Suppressor macrophage (primary cell): ENCODE measurements at places on chromosomes 11 and 22.

- no peak for DNase-seq
Observed at GRCh38 chr11:104060004-104060794, 23.8 kb downstream of the DDI1 start.

- peak; percentile 88 for DNase-seq
Observed at GRCh38 chr22:38034278-38034882, 22.8 kb upstream of the PICK1 start.

GRCh38 chr11:46895821-46896220 is 22.5 kb downstream of the LRP4 start:
- DNase-seq, result no peak

- DNase-seq, result no peak
Observed at GRCh38 chr11:118614511-118614910, 7.1 kb downstream of the PHLDB1 start.

DNA sequence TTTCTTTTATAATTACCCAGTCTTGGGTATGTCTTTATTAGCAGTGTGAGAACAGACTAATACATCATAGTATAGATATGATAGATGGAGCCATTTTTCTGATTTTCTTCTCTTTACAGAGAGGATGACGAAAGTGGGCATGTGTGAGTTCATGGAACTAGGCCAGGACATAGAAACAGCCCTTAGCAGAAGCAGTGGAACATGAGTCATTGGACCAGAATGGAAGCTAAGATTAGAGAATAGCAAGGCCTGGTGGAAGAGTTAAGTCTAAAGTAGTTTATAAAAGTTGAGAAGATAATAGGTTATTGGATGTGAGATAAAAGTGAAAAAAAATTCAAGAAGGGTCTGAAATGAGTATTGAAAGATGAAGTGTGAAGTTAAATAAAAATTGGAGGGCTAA is 97.0 kb upstream of the MPPED2 start:
- no peak for DNase-seq

DNA sequence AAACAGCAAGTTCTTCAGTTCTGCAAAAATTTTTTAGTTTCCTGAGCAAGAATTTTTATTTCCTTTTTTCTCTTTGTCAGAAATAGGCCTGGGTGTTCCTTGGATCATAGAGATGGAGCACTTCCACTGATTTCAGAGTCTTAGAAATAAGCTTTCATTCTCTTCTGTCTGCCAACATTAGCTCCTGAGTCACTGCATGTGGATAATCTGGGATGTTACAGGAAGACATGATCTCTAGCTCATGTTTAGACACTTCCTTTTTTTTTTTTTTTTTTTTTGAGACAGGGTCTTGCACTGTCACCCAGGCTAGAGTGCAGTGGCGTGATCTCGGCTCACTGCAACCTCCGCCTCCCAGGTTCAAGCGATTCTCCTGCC is 13.2 kb upstream of the TMEM218 start:
- DNase-seq, result peak; percentile 53

- DNase-seq, result peak; percentile 57
Observed at GRCh38 chr22:26656891-26657851, at the start of gene MIAT. MIAT (plus strand) TSS chr22:26657588.

DNA sequence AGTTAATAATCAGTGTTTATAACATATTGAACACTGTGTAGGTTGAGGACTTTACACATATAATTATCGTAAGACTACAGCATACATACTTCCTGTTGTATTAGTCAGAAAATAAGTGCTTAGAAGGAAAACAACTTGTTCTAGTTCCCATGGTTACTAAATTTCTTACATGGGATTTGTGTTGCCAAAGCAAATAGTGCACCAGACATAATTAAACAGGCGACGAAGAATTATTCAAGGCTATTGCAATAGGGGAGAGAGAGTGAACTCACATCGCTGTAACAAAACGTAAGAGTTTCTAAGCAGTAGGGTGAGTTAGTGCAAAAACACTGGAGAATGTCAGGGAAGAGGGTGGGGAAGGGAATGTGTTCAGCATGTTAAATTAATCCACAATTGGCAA is 347.8 kb downstream of the CNTN5 start:
- DNase-seq, result no peak

- DNase-seq, result peak; percentile 84
Observed at GRCh38 chr22:21641417-21641788, 699 bp upstream of the SDF2L1 start.

- no peak for DNase-seq
Observed at GRCh38 chr11:128330203-128330602, 257.2 kb downstream of the ETS1 start.

- no peak for DNase-seq
Observed at GRCh38 chr11:103619938-103620337, 416.5 kb upstream of the DDI1 start.

DNA sequence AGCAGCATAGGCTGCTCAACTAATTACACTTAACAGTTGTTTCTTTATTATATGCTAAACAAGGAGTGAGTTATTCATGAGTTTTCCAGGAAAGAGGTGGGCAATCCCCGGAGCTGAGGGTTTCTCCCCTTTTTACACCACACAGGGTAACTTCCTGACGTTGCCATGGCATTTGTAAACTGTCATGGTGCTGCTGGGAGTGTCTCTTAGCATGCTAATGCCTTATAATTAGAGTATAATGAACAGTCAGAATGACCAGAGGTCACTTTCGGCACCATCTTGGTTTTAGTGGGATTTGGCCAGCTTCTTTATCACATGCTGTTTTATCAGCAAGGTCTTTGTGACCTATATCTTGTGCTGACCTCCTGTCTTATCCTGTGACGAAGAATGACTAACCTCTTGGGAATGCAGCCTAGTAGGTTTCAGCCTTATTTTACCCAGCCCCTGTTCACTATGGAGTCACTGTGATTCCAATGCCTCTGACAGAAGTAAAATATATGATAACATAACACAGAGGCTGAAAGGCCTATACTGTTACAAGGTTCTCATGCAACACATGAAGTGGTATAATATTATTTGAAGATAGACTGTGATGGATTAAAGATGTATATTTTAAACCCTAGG is 41.3 kb upstream of the RDX start:
- DNase-seq, result no peak

DNA sequence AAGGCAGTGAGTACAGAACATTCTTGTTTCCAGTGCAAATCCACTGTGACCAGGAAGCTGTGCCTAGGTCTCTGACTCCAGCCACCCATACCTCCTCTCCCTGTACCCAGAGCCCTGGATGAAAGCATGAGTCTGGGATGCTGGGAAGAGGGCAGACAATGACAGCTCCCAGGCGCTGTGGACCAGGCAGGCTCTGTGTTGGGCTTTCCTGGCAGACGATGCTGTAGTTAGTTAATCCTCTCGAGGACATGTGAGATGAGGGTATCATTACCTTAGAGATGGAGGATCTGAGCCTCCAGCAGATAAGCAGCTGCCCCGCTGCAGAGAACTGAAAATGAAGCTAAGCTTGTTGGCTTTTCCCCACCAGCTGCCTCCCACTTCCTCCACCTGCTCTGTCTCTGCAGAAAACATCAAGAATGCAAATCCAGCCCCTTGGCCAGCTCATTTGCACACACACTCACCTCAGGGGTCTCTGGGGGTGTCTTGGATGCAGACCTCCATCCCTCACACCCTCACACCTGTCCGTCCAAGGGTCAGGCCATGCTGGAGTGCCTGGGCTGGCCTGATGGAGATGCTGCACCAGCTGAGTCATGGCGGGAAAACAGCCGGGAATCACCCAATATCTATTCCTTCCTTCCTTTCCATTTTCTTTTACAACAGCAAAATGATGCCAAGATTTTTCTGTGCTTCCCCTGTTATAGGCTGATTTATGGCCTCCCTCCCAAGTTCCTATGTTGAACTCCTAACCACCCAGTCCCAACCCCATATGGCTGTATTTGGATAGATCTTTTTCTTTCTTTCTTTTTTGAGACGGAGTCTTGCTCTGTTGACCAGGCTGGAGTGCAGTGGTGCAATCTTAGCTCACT is 94.9 kb upstream of the SEPTIN5 start:
- no peak for DNase-seq

DNA sequence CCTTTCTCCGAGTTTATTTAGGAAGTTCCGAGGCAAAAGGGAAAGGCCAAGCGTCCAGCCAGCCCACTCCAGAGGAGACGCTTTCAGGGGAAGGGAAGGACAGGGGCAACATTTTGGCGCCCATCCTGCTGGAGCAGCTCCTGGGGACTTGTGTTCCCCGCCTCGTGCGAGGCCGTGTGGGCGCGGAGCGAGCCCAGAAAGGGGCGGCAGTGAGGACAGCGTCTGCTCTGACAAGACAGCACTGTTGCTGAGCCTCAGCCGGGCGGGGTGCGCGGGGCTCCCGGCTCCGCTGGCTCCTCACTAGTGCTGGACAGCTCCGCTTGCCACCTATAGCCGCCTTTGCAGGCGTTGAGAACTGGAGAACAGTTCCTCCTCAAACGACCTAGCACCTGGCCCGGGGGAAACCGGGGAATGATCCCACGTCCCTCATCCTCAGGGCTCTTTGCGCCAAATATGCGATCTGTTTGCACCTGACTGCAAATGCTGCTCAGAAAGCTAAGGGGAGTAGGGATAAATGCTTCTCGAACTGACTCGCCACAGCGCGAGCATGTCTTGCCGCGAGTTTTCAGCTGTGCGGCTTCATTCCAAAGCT is 722 bp upstream of the GUCY1A2 start:
- DNase-seq, result no peak

- DNase-seq, result no peak
Observed at GRCh38 chr11:12276831-12277475, 100.4 kb upstream of the PARVA start.
